Natural killer cell treated with Interleukin-12 subunit alpha and Interleukin-12 subunit beta and Interleukin-15 and Interleukin-18, amount 100 ng/mL, for 72 hours (primary cell): ENCODE measurements at places on chromosomes 12 and 14.
A peak's percentile ranks its signal among the peaks of the same experiment; 100 is the strongest.

DNA sequence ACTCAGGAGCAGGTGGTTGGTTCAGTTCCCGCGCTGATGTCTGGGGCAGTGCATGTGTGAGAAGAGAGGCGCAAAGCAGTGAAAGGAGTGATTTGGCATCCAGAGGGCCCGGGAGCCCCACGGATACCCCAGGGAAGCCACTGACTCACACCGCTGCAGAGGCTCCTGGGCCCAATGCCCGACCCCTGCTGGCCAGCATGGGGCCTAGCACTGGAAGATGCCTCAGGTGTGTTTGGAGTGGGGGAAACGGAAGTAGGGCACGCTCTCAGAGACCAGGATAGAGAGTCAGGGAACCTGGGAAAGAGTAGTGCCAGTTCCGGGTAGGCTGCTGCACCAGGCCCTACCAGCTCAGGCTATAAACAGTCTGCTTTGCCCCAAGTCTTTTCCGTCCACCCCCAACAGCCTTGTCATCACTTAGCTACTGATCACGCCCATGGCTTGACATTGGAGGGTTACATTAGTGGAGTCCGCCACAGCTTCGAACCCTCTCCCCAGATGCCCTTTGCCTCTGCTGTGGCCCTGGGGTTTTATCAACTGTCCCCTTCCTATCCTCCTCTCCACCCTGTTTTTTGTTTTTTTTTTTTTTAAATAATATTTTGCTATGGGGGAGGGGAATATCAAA, 9.5 kb upstream of the CSAD start:
- peak; percentile 51 for DNase-seq

- DNase-seq, result no peak
Observed at GRCh38 chr12:95339086-95339788, 121.6 kb downstream of the VEZT start.

DNA sequence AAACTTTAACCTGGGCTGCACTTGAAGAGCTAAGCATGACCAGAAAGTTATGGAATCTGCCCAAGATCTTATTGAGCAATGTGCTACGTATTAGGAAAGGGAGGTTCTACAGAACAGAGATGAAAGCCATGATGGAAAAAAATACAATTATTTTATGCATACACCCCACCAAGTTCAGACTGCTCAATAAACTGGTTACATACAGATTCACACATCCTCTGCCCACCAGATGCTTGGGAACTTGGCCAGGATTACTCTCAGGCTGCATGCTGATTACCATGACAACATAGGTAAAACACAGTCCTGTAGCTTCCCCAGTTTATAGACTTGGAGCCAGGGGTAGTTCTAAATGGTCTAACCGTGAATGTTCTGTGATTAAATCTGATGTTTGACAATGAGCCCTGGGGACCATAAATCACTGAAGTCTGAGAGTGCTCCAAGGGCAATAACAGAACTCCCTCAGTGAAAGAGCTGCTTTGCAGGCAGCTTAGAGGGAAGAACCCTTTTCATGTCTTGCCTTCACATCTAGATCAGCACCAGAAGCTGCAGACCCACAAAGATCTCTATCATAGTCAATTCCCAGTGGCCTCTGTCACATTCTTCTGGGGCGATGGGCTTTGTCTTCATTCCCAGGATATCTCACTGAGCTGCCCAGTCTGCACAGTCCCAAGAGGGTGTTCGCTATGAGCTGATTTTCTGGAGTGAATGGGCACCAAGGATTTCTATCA, 232.2 kb downstream of the EMP1 start:
- no peak for DNase-seq

- DNase-seq, result no peak
Observed at GRCh38 chr12:108911915-108912314, 32.0 kb downstream of the DAO start.

GRCh38 chr14:93619176-93619793, 169.0 kb downstream of the PRIMA1 start:
- no peak for DNase-seq

- no peak for DNase-seq
Observed at GRCh38 chr12:26847431-26847830, 14.4 kb upstream of the ITPR2 start.

GRCh38 chr12:127635838-127636237, 631.1 kb upstream of the TMEM132C start:
- DNase-seq, result no peak

GRCh38 chr12:101407049-101407435, 530 bp downstream of the ARL1 start:
- DNase-seq, result no peak

DNA sequence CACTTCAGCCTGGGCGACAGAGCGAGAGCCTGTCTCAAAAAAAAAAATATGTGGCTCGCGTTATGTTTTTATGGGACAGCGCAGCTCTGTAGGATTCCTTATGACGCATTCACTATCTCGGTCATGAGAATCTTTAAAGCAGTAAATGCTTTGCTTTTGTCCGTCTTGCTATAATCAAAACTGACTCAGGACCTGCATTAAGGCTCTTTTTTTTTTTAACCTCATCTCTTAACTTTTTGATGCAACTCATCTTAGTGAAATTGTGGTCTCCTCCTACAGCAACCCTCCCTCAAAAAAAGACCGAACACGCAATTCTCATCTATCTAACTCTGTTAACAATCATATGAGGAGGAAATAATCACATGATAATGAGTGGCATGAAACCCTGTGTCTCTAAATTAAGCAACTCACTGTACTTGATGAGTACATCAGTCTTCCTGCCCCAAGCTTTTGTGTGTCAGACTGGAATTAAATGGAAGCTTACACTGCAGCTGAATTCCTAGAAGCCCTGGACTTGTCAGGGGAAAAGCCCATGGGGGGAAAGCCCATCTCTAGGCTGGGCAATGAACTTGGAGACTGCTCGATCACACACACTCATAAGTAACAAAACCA, 4.3 kb downstream of the P2RX4 start:
- DNase-seq, result peak; percentile 79

DNA sequence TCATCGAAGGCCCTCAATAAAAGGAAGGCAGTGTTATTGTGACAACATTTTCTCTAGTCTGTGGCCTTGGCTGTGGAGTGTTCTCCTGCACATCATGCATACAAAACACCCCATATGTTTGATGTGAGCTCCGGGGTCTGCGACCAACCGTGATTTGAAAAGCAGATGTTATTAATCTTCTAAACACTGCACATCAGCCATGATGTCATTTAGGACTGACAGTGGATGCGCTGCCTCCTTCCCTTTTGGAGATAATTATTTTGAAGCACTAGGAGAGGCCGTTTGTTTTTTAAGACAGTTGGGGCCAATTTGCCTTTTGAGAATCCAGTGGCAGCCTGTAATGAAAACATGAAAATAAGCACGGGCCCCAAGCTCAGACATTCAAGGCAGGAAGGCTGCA, 1041.6 kb downstream of the BCL11B start:
- DNase-seq, result no peak

- DNase-seq, result no peak
Observed at GRCh38 chr12:7485095-7485494, 18.5 kb downstream of the CD163 start.

DNA sequence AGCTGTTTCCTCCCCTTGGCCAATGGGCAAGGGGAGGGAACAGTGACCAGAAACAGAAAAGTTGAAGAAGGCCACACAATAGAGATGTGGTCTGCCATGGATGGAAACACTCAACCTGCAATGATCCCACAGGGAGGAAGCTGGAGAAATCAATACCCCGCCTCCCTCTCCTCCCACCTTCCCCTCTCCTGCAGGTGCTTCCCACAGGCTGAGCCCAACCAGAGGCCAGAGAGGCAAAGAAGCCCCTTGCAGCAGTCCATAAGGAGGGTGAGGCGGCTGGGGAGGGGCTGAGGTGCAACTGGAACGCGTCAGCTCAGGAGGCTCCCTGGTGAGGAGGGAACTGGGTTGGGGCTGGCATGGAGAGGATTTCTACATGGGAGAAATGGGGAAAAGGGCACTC, 84.0 kb downstream of the RNF34 start:
- DNase-seq, result no peak

DNA sequence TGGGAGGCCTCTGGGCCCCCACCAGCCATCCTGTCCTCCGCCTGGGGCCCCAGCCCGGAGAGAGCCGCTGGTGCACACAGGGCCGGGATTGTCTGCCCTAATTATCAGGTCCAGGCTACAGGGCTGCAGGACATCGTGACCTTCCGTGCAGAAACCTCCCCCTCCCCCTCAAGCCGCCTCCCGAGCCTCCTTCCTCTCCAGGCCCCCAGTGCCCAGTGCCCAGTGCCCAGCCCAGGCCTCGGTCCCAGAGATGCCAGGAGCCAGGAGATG, 729 bp upstream of the GAPDH start:
- no peak for DNase-seq

DNA sequence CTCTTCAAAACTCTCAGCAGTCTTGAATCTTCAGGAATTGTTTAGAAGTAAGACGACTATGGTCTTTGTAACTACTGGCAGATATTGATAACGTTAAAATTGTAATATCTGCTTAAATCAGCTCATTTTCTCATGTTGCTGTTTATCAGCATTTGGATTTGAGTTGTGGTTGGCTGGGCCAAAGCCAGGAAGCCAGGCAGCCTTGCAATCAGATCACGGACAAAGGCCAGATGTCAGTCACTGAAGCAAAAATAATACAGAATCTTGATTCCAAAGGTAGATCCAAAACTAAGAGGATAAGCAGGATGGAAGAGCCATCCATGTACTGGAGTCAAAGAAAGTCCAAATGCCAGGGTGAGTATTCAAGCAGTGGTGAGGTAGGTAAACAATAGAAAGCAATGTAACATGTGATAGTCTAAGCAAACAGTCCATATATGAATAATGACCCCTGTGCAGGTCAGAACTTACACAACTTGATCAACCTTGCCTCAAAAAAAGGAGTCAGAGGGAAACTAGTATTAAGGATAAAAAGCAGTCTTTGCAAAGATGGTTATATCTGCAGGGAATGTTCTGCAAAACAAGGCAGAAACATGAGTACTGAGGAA, 95.8 kb upstream of the RAP1B start:
- DNase-seq, result no peak
